ENCODE measurements at places on chromosomes 7 and 10. TPM values are rescaled to one million over a fixed set of nuclear protein-coding genes. Genes with fewer than 3 reads are reported as not detected.
A peak's percentile ranks its signal among the peaks of the same experiment; 100 is the strongest.

The TES gene
- 189 TPM for total RNA-seq

- peak; percentile 93 for DNase-seq
Measured at GRCh38 chr10:28331841-28332240, 29.0 kb upstream of the MPP7 start.

GRCh38 chr10:24382979-24383663 lies 174.2 kb downstream of the KIAA1217 start:
- DNase-seq: peak; percentile 96

DNA sequence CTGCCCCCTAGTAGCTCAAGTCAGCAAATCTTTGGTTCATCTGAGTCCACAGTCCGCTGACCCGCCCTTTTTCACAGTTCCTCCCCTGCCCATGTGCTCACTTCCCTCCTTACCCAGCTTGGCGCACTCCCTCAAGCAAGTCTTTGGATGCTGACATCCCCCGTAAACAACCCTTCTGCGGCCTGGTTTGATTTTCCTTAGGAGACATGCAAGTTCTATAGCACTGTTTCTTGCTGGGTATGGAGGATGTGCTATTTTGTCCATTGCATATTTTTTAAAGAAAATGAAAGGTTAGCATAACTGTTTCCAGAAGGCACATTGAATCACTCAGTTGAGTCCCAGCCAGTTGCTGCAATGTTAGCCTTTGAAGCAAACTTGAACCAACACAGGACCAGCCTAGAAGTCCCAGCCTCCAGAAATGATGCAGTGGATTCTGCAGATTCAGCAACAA lies 38.2 kb downstream of the HTRA1 start:
- no peak for DNase-seq

The MAD1L1 gene
- 35.4 TPM for total RNA-seq

GRCh38 chr7:94422827-94423460 lies 28.2 kb downstream of the COL1A2 start:
- DNase-seq: no peak

GRCh38 chr7:38478404-38478803 lies 152.8 kb downstream of the AMPH start:
- no peak for DNase-seq

The SLC25A40 gene
- 9.5 TPM for total RNA-seq

The OR2A14 gene
- not detected for total RNA-seq

The PRRT4 gene
- 0.17 TPM for total RNA-seq

DNA sequence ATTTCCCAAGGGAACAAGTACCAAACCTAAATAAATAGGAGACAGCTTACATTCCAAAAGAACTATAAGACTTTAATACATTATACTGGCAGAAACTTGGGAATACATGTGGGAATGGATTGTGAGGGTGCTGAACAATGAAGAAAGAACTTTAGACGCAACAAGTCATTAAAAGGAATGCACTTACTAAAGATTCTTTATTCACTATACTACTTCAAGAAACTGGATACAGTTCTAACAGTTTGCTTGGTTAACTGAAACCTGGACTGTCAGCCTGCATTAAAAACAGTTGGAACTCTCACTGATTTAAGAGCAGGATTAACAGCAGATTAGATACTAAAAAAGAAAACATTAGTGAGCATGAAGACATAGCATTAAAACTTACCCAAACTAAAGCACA lies 12.0 kb downstream of the CACUL1 start:
- DNase-seq: no peak

- DNase-seq: peak; percentile 1
Measured at GRCh38 chr10:112071596-112072133, 111.9 kb downstream of the GPAM start.

DNA sequence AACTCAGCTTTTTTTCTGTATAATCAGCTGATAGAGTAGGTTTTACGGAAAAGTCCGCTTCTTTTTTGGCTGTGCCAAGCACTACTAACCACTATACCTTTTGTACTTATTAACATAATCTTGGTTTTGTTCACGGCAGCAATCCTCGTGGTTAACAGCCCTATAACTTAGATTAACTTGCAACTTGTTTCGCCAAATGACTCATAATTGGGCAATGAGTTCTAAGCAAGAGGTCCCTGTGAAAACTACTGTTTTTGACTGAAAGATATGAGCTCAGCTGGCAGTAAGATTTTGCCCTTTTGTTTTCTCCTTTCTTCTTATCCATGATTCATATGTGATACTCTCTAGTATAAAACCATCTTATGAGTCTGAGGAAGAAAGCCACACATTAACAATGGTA lies 345.0 kb upstream of the PCDH15 start:
- peak; percentile 32 for DNase-seq

The ITPRID1 gene
- 0.17 TPM for total RNA-seq

GRCh38 chr7:142807855-142808460 lies 37.2 kb downstream of the PRSS2 start:
- DNase-seq: no peak

GRCh38 chr10:34156781-34157425 lies 658.2 kb downstream of the PARD3 start:
- DNase-seq: peak; percentile 71

DNA sequence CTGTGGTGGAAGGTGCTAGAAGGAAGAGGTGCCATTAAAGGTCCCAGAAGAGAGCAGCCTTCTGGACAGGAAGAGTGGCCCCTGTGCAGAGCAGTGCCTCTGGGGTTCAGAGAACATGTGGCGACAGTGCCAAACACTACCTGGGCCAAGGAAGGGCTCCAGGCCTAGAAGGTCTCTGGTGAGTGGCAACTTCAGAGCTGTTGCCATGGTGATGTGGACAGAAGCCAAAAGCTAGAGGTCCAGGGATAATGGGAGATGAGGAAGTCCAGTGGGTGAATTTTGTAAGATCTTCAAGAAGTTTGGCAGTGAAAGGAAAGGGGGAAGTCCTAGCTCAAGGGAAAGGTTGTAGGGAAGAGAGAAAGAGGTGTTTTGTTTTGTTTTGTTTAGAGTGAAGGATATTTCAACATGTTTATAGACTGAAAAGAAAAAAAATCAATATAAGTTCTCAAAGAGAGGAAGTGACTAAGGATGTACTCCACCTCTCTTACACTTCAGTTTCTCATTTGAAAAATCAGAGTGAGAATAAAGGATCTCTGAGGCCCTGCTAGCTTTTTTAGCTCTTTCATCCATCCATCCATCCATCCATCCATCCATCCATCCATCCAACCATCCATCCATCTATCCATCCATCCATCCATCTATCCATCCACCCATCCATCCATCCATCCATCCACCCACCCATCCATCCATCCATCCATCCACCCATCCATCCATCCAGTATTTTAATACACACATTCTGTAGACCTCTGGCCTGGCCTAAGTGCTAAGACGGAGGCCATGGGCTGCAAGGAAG lies 77.1 kb upstream of the DUSP5 start:
- DNase-seq: peak; percentile 71

The IGFBP1 gene
- total RNA-seq: not detected

- peak; percentile 86 for DNase-seq
Measured at GRCh38 chr7:14639801-14640200, 262.8 kb downstream of the DGKB start.

- DNase-seq: no peak
Measured at GRCh38 chr10:116451711-116452337, 24.2 kb downstream of the PNLIPRP3 start.

- no peak for DNase-seq
Measured at GRCh38 chr7:3280946-3281656, 20.0 kb upstream of the SDK1 start.

GRCh38 chr7:30087371-30087770 lies 47.4 kb upstream of the MTURN start:
- no peak for DNase-seq

DNA sequence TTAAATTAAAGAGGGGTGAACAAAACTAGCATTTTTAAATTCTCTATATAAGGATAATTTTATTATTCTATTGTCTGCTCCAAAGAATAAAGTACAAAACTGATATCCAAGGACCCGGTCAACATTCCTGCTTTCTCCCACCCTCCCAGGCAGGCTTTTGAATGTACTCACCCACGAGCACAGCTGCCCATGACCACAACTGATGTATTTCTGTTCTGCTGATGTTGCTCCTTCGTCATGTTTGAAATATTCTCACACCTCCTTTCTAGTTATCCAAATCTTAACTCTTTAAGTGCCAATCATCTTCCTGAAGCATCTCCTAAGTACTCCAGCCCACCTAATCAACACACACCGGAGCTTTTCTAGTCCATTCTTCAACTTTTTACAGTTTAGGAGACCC lies 46.7 kb downstream of the CALD1 start:
- DNase-seq: no peak

The HYAL4 gene
- 0.45 TPM for total RNA-seq

- no peak for DNase-seq
Measured at GRCh38 chr10:58909881-58910280, 266.6 kb upstream of the PHYHIPL start.

DNA sequence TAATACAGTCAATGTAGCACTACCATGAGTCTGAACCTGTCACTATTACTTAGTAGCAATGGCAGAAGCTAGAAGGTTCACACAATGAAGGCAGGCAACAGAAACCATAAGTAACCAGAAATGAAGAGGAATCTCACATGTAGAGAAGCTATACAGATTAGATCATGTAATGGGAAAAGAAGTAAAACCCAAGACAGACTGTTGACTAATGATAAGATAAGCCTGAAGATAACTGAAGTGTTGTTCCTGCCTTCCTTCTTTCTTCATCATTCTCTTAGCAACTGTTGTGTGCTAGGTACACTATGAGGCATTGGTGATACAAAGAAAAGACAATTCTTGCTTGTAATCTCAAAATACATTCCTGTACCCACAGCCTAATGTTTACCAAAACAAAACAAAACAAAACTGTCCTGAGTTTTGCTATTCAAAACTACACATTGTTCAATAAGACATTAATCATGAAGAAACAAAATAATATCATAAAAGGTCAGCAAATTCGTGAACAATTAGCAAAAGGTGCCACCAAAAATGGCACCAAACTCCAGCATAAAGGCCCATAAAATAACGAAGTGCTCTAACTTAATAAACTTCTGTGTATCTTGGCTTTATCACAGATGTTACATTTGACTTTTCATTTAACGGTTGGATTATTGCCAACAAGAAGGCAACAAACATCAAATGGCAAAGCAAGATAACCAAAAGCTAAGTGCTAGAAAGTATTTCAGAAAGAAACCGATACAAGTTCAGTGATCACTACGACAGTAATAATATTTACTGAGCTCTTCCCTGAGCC lies 27.1 kb downstream of the ZNF800 start:
- no peak for DNase-seq

DNA sequence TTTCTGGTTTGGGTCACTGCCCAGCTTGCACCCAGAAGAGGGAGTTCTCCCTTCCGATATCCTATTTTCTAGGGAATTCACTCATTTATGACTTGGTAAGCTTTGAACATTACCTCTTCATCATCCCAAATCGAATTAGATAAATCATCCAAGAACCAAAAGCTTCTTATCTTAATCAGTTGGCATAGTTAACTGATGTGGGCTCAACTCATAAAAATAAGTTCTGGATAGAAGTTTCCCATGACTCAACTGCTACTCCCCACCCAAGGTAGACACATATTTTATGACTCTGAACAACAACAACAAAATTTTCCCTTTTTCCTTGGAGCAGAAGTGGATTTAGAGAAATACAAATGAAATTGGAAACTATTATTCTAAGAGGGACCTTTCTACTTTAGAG lies 102.9 kb upstream of the CCDC6 start:
- no peak for DNase-seq

The PTPRZ1 gene
- 46.1 TPM for total RNA-seq

The CLEC2L gene
- total RNA-seq: not detected

The NACAD gene
- total RNA-seq: 0.17 TPM

The CPA2 gene
- 0.17 TPM for total RNA-seq

The HTR5A gene
- total RNA-seq: not detected

DNA sequence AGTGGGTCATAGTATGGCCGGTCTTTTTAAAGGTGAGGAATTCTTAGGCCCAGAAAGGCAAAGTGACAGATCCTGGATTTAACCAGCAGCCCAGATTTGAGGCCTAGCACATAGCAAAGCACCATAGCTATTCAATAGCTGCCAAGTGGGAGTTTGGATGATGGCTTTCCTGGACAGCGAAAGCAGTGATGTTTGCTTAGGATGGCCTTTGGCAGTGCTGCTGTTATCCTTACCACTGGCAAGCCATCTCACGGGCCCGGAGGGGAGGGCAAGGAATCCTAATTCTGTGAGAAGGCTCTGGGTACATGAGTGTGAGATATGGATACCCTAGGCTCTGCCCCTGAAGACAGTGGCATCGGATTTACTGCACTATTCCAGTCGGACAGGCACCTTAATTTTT lies 50.4 kb downstream of the TCF7L2 start:
- no peak for DNase-seq

DNA sequence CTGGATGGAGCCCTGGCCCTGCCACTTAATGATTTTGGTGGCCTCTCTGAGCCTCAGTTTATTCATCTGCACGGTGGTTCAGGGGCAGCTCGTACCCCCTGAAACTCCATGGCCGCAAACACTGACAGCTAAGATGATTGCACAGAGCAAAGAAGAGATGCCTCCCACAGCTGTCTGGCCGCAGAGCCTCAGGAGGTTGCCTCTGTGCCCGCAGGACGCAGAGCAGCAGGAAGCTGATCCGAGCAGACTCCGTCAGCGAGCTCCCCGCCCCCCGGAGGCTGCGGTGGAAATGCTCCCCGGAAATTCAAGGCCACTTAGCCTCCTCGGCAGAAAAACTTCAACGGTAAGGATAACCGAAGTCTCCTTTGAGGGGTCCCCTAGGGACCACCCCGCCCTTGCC lies 30.2 kb upstream of the C10orf53 start:
- no peak for DNase-seq

The CALML3 gene
- 704 TPM for total RNA-seq

The SLC4A2 gene
- total RNA-seq: 46.5 TPM

- no peak for DNase-seq
Measured at GRCh38 chr10:124696446-124697392, 47.5 kb downstream of the FAM53B start.

The GDF2 gene
- not detected for total RNA-seq

- DNase-seq: peak; percentile 80
Measured at GRCh38 chr7:92669616-92670165, 79.5 kb upstream of the FAM133B start.

The CCL26 gene
- not detected for total RNA-seq

DNA sequence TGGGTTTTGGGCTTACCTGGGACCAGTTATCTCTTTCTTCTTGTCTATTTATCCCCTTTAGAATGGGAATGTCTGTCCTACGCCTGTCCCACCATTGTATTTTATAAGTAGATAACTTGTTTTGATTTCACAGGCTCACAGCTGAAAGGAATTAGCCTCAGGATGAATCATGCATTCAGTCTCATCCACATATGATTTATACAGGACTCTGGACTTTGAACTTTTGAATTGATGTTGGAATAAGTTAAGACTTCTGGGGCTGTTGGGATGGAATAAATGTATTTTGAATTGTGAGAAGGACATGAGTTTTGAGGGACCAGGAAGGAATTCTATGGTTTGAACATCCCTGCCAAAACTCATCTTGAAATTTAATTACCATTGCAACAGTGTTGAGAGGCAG lies 112.6 kb downstream of the AMPH start:
- no peak for DNase-seq

- DNase-seq: no peak
Measured at GRCh38 chr7:152881893-152882292, 122.3 kb downstream of the ACTR3B start.

- DNase-seq: no peak
Measured at GRCh38 chr10:129678186-129678585, 211.1 kb downstream of the MGMT start.

The TMEM254 gene
- 18.1 TPM for total RNA-seq

The SRRM3 gene
- 0.17 TPM for total RNA-seq

The TMEM270 gene
- total RNA-seq: not detected
